ENCODE measurements at places on chromosomes 6 and 20.

DNA sequence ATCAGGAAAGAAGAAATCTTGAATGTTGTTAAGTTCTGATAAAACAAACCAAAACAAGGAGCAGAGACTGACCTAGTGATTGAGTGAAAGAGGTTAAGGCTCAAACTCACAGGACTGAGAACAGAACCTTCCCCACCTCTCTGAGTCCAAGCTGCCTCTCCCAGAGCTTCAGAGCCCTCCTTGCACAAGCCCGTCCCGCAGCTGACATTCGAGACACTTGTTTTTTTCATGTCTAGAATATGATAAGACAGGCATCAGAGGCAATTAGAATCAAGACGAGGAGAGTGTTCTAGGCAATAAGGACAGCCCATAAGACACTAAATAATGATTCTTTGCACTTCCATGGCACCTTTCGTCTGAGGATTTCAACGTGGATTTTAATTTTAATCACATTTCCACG is 140.6 kb downstream of the PXDC1 start:
- H3K4me1 ChIP-seq = peaks cover 12% of the 10 kb centered on the region
- H3K27ac ChIP-seq = no peak overlapping the region
- H3K27me3 ChIP-seq = peaks cover 85% of the 10 kb centered on the region
- no peak for DNase-seq
- no peaks in the 10 kb centered on the region for H3K36me3 ChIP-seq
- H3K4me3 ChIP-seq = no peak overlapping the region

- no peaks in the 10 kb centered on the region for H3K4me1 ChIP-seq
- DNase-seq = no peak
- H3K27me3 ChIP-seq = no peaks in the 10 kb centered on the region
- no peak overlapping the region for H3K4me3 ChIP-seq
- H3K36me3 ChIP-seq = no peaks in the 10 kb centered on the region
- no peak overlapping the region for H3K27ac ChIP-seq
These were observed 114.3 kb upstream of the GGTLC1 start for GRCh38 chr20:24102749-24103333.

DNA sequence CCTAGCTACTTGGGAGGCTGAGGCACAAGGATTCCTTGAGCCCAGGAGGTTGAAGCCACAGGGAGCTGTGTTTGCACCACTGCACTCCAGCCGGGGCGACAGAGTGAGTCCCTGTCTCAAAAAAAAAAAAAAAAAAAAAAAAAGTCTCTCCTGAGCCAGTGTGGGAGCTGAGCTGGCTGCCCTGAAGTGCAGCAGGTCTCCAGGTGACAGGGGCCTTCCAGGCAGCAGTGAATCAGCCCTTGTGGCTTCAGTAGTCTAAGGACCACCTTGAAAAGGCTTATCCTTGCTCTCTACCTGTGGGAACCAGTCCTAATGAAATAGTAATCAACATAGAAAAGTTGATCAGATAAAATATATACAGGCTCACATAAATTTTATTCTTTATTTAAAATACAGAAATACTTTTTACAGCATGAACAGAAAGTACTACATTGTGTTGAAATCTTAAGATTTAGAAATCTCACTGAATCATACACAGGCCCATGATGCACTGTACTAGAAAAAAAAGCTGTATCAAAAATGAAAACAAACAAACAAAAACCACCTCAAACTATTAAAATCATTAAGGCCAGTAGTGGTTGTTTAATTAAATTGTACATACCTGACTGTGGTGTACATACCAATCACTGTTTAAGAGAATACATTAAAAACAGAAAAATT is 128.9 kb downstream of the SCML4 start:
- H3K27me3 ChIP-seq = peaks cover 13% of the 10 kb centered on the region
- no peaks in the 10 kb centered on the region for H3K4me1 ChIP-seq
- H3K36me3 ChIP-seq = no peaks in the 10 kb centered on the region
- H3K4me3 ChIP-seq = no peak overlapping the region
- no peak overlapping the region for H3K27ac ChIP-seq
- no peak for DNase-seq

GRCh38 chr6:87904011-87904410 is 143.6 kb upstream of the SPACA1 start:
- H3K36me3 ChIP-seq = peaks cover 5% of the 10 kb centered on the region
- DNase-seq = no peak
- no peaks in the 10 kb centered on the region for H3K27me3 ChIP-seq
- peaks cover 13% of the 10 kb centered on the region for H3K4me1 ChIP-seq
- H3K27ac ChIP-seq = no peak overlapping the region

GRCh38 chr20:25675161-25675560 is 21.5 kb downstream of the ZNF337 start:
- H3K27me3 ChIP-seq = no peaks in the 10 kb centered on the region
- no peak overlapping the region for H3K27ac ChIP-seq
- DNase-seq = no peak
- peaks cover 9% of the 10 kb centered on the region for H3K36me3 ChIP-seq

- no peak overlapping the region for H3K27ac ChIP-seq
- DNase-seq = no peak
- H3K36me3 ChIP-seq = peaks cover 7% of the 10 kb centered on the region
- no peaks in the 10 kb centered on the region for H3K27me3 ChIP-seq
- H3K4me1 ChIP-seq = no peaks in the 10 kb centered on the region
- H3K4me3 ChIP-seq = no peak overlapping the region
These were observed 4.5 kb upstream of the ENTPD6 start for GRCh38 chr20:25191051-25191450.

- H3K27ac ChIP-seq = no peak overlapping the region
- peaks cover 21% of the 10 kb centered on the region for H3K4me1 ChIP-seq
- no peaks in the 10 kb centered on the region for H3K36me3 ChIP-seq
- no peaks in the 10 kb centered on the region for H3K27me3 ChIP-seq
These were observed 10.4 kb downstream of the PLCG1 start for GRCh38 chr20:41147767-41148191.

DNA sequence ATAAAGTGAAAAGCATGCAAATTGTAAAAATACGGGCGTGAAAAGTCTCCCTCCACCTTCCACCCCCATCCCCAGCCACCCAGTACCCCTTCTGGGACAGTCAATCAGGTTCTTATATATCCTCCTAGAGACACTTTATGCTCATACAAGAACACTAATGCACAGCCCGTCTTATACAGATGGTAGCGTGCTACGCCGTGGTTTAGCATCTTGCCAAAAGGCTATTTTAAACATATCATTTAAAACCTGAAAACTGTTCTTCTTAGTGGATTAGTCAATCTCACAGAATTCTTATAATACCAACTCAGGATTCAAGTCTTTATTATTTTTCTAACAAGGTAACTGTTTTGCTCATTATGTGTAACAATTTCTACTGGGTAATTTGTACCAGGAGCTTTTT is 57.2 kb upstream of the MRPS10 start:
- H3K36me3 ChIP-seq = peaks cover 4% of the 10 kb centered on the region
- H3K27ac ChIP-seq = no peak overlapping the region
- H3K4me1 ChIP-seq = peaks cover 20% of the 10 kb centered on the region
- no peak for DNase-seq
- peaks cover 8% of the 10 kb centered on the region for H3K27me3 ChIP-seq

DNA sequence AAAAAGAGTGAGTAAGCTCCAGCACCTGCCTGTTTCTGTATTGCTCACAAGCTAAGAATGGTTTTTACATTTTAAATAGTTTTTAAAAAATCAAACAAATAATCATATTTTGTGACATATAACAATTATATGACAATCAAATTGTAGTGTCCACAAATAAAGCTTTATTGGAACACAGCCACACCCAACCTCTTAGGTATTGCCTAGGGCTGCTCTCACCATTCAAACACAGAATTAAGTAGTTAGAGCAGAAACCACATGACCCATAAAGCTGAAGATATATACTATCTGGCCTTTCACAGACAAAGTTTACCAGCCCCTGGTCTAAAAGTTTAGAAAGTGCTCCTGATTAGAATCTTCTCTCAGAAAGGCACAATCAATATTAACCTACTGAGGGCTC is 11.2 kb downstream of the TNFRSF21 start:
- no peak for DNase-seq
- H3K27me3 ChIP-seq = no peaks in the 10 kb centered on the region
- peaks cover 51% of the 10 kb centered on the region for H3K36me3 ChIP-seq
- peak overlapping the region; percentile 33 for H3K27ac ChIP-seq
- peaks cover 83% of the 10 kb centered on the region for H3K4me1 ChIP-seq
- peak overlapping the region; percentile 17 for H3K4me3 ChIP-seq

- no peak overlapping the region for H3K4me3 ChIP-seq
- no peaks in the 10 kb centered on the region for H3K27me3 ChIP-seq
- DNase-seq = no peak
- H3K27ac ChIP-seq = no peak overlapping the region
- H3K36me3 ChIP-seq = no peaks in the 10 kb centered on the region
- no peaks in the 10 kb centered on the region for H3K4me1 ChIP-seq
These were observed 128.5 kb downstream of the TPBG start for GRCh38 chr6:82492134-82492533.

- DNase-seq = no peak
- no peaks in the 10 kb centered on the region for H3K36me3 ChIP-seq
- H3K4me3 ChIP-seq = no peak overlapping the region
- no peaks in the 10 kb centered on the region for H3K4me1 ChIP-seq
These were observed 690.9 kb upstream of the NRSN1 start for GRCh38 chr6:23435126-23435525.

DNA sequence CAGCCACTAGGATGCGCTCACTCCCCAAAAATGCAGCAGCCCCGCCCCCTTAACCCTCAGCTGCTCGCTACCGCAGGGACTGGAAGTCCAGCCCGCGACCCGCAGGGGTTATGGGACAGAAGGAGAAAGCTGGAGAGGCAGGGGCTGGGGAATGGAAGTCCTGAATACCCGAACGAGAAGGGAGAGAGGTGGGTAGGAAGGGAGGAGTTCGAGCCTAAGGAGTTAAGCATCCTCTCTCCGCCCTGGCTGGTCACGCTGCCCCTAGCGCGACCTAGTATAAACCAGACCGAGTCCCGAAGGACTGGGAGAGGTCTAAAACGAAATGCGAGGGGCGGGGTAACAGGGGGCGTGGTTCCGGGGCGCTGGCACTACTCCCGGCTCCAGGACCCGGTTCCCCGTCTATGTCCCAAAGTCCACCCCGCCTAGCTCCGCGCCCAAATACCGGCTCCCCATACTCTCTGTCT is 448 bp upstream of the DDAH2 start:
- peak; percentile 98 for DNase-seq
- no peaks in the 10 kb centered on the region for H3K27me3 ChIP-seq
- peaks cover 29% of the 10 kb centered on the region for H3K4me1 ChIP-seq
- peaks cover 67% of the 10 kb centered on the region for H3K36me3 ChIP-seq

DNA sequence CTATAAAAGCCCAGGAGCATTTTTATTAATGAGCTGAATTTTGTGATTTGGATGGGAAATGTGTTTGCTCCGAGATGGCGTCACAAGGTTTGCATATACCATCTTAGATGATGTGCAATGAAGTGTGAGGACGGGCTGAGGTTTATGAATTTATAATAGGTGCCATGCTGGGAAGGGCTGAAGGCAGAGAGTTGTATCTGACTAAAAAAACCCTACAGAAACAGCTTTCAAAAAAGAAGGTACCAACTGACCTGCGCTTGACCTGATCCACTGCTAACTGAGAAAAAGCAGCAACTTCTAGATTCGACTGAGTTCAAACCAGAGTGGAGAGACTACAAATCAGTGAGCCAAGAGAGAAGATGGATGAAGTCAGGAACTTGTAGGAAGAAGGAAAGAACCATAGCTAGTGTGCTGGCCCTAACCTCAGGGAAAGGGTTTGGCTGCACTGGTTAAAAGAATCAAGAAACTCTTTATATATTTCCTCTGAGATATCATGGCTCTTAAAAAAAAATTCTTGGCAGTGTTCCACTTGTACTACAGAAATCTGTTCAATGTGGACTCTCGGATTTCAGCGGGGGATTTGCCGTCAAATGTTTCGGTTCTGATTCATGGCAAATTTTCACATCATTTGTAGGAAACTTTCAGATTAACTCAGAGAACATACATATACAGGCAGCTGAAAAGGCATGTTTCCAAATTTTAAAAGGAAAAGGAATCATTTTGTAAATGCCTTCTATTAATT is 56.5 kb upstream of the HDGFL1 start:
- no peaks in the 10 kb centered on the region for H3K36me3 ChIP-seq
- no peaks in the 10 kb centered on the region for H3K27me3 ChIP-seq
- no peak overlapping the region for H3K27ac ChIP-seq
- no peaks in the 10 kb centered on the region for H3K4me1 ChIP-seq

- H3K27ac ChIP-seq = no peak overlapping the region
- no peak for DNase-seq
- no peaks in the 10 kb centered on the region for H3K36me3 ChIP-seq
- H3K4me3 ChIP-seq = no peak overlapping the region
These were observed 1229.5 kb upstream of the MAP3K7 start for GRCh38 chr6:91816335-91816734.

GRCh38 chr20:8740265-8740664 is 328.6 kb upstream of the PLCB4 start:
- no peaks in the 10 kb centered on the region for H3K27me3 ChIP-seq
- no peak overlapping the region for H3K27ac ChIP-seq
- H3K4me1 ChIP-seq = no peaks in the 10 kb centered on the region
- H3K4me3 ChIP-seq = no peak overlapping the region

DNA sequence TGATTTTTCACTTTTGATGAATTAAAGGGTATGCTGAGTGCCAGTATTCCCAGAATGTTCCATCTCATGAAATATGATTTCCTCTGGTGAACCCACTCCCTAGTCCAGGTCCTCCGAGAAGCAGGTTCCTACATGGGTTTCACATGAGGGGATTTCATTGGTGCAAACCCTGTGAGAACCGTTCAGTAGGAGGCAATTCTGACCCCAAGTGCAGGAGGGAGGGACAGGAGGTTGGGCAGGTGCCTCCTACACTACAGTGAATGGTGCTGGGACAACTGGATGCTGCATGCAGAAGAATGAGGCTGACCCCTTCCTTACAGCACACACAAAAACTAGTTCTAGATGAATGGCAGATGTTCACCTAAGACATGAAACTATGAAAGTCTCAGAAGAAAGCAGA is 5.1 kb upstream of the ULBP2 start:
- no peak overlapping the region for H3K4me3 ChIP-seq
- H3K4me1 ChIP-seq = peaks cover 10% of the 10 kb centered on the region
- H3K27me3 ChIP-seq = peaks cover 86% of the 10 kb centered on the region
- no peak for DNase-seq
- H3K36me3 ChIP-seq = peaks cover 24% of the 10 kb centered on the region
- H3K27ac ChIP-seq = no peak overlapping the region

- H3K4me3 ChIP-seq = no peak overlapping the region
- H3K27me3 ChIP-seq = no peaks in the 10 kb centered on the region
- H3K27ac ChIP-seq = no peak overlapping the region
- DNase-seq = no peak
- H3K36me3 ChIP-seq = peaks cover 4% of the 10 kb centered on the region
These were observed 149.2 kb downstream of the JARID2 start for GRCh38 chr6:15395087-15395486.

GRCh38 chr6:48037946-48038345 is 73.1 kb downstream of the PTCHD4 start:
- no peak for DNase-seq
- no peaks in the 10 kb centered on the region for H3K36me3 ChIP-seq
- no peaks in the 10 kb centered on the region for H3K27me3 ChIP-seq
- H3K4me1 ChIP-seq = no peaks in the 10 kb centered on the region
- no peak overlapping the region for H3K4me3 ChIP-seq

GRCh38 chr6:116012471-116012949 is 48.2 kb downstream of the FRK start:
- no peak for DNase-seq
- peak overlapping the region; percentile 98 for H3K27ac ChIP-seq
- H3K36me3 ChIP-seq = peaks cover 10% of the 10 kb centered on the region
- H3K27me3 ChIP-seq = no peaks in the 10 kb centered on the region
- peak overlapping the region; percentile 48 for H3K4me3 ChIP-seq

- no peaks in the 10 kb centered on the region for H3K36me3 ChIP-seq
- DNase-seq = no peak
- peaks cover 22% of the 10 kb centered on the region for H3K4me1 ChIP-seq
- H3K4me3 ChIP-seq = no peak overlapping the region
- no peak overlapping the region for H3K27ac ChIP-seq
- no peaks in the 10 kb centered on the region for H3K27me3 ChIP-seq
These were observed 30.7 kb downstream of the HDGFL1 start for GRCh38 chr6:22600059-22600458.

All from Calu3 (cell line).